ENCODE measurements at places on chromosomes 1 and 21. TPM values are rescaled to one million over a fixed set of nuclear protein-coding genes. Genes with fewer than 3 reads are reported as not detected.

DNA sequence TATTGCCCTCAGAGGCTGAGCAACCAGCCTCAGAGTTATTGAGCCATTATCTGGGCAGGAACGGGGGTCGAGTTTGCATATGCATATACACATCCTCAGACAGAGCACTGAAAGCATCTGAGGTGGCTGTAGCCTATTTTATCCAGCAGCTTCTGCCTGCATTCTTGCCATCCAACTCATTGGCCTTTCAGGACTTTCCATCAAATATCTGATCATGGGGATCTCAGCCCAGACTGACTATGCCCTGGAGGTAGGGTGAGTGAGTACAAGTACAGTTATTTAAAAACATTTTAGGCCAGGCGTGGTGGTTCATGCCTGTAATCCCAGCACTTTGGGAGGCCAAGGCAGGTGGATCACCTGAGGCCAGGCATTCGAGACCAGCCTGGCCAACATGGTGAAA lies 1.8 kb upstream of the MTF1 start:
- peaks cover 42% of the 10 kb centered on the region for H3K36me3 ChIP-seq
- no peak overlapping the region for H3K4me3 ChIP-seq
- no peak overlapping the region for H3K27ac ChIP-seq
- DNase-seq: no peak

- no peaks in the 10 kb centered on the region for H3K27me3 ChIP-seq
- H3K36me3 ChIP-seq: no peaks in the 10 kb centered on the region
- H3K27ac ChIP-seq: no peak overlapping the region
- H3K4me3 ChIP-seq: no peak overlapping the region
- H3K4me1 ChIP-seq: no peaks in the 10 kb centered on the region
These were observed 111.9 kb upstream of the SLC44A3 start for GRCh38 chr1:94708299-94708685.

DNA sequence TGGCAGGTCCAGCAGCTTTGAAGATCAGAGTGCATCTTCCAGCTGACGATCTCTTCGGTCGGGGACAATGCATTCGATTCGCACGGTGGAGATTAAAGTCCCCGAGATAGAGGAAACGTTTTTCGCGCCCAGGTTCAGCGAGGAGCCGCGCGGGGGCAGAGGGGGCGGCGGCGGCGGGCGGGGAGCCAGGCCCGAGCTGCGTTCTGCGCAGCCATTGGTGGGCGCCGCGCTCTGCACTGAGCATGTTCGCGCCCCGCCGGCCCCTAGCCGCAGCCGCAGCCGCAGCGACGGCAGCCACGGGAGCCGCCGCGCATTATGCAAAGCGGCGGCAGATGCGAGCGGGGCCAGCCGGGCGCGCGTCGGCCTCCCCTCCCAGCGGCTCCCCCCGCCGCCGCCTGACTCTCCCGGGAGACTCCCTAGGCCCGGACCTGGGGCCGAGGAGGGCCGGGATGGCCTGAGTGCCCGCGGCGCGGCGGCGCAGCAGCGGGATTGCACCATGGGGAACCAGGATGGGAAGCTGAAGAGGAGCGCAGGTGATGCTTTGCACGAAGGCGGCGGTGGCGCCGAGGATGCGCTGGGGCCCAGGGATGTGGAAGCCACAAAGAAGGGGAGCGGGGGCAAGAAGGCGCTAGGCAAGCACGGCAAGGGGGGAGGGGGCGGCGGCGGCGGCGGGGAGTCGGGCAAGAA lies at the start of gene FMN2:
TSS of gene FMN2 (plus strand) at position 270 of the 687 bp plus-strand sequence. CDS start at position 497, 227 bp downstream.
- H3K4me1 ChIP-seq: no peaks in the 10 kb centered on the region
- peaks cover 7% of the 10 kb centered on the region for H3K27me3 ChIP-seq
- no peaks in the 10 kb centered on the region for H3K36me3 ChIP-seq
- H3K27ac ChIP-seq: no peak within 1 kb of the TSS

DNA sequence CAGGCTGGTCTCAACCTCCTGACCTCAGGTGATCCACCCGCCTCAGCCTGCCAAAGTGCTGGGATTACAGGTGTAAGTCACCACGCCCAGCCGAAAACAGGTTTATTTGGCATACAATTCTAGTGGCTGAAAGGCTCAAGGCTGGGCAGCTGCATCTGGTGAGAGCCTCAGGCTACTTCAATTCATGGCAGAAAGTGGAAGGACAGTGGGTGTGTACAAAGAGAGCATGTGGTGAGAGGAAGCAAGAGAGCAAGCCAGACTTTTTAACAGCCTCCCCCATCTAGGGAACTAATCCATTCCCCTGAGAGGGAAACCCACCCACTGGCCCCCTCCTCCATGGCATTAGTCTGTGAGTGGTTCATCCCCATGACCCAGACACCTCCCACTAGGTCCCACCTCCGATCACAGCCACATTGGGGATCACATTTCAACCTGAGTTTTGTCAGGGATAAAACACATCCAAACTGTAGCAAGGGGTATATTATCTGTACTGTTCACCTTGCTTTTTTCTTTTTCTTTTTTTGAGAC lies 9.5 kb downstream of the BMP8A start:
- no peak overlapping the region for H3K27ac ChIP-seq
- DNase-seq: no peak

GRCh38 chr1:57549300-57549699 lies 125.4 kb upstream of the DAB1 start:
- H3K27me3 ChIP-seq: no peaks in the 10 kb centered on the region
- no peaks in the 10 kb centered on the region for H3K4me1 ChIP-seq
- no peak overlapping the region for H3K27ac ChIP-seq
- DNase-seq: no peak
- H3K4me3 ChIP-seq: no peak overlapping the region

GRCh38 chr21:36171336-36171735 lies 14.7 kb downstream of the DOP1B start:
- H3K36me3 ChIP-seq: peaks cover 29% of the 10 kb centered on the region
- no peak for DNase-seq
- H3K4me1 ChIP-seq: peaks cover 12% of the 10 kb centered on the region

GRCh38 chr1:203612932-203613682 lies 13.5 kb upstream of the ATP2B4 start:
- H3K4me3 ChIP-seq: no peak overlapping the region
- H3K27me3 ChIP-seq: no peaks in the 10 kb centered on the region
- H3K27ac ChIP-seq: no peak overlapping the region

- no peak for DNase-seq
- H3K27me3 ChIP-seq: no peaks in the 10 kb centered on the region
- H3K4me1 ChIP-seq: no peaks in the 10 kb centered on the region
- no peak overlapping the region for H3K27ac ChIP-seq
These were observed 5.2 kb downstream of the MTARC1 start for GRCh38 chr1:220791956-220792355.

DNA sequence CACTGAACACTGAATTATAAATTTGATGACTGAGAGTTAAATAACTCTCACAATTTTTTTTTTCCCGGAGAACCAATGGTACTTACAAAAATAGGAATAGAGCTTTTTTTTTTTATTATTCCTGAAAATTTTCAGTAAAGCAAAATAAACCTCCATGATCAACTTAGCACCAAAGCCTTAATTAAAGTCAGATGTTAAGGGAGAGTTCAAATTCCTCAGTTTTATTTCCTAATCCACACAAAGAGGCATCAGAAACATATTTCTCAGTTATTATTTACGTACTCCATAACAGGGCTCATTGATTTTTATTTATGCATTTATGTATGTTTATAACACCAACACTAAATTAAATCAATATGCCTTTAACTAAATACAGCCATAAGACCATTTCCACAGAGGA lies 55.5 kb downstream of the PLPPR5 start:
- H3K36me3 ChIP-seq: no peaks in the 10 kb centered on the region
- H3K27ac ChIP-seq: no peak overlapping the region
- H3K27me3 ChIP-seq: no peaks in the 10 kb centered on the region
- no peak for DNase-seq
- no peaks in the 10 kb centered on the region for H3K4me1 ChIP-seq
- H3K4me3 ChIP-seq: no peak overlapping the region

- no peak overlapping the region for H3K4me3 ChIP-seq
- no peaks in the 10 kb centered on the region for H3K4me1 ChIP-seq
- H3K27ac ChIP-seq: no peak overlapping the region
- no peaks in the 10 kb centered on the region for H3K27me3 ChIP-seq
These were observed 561 bp downstream of the SLC26A9 start for GRCh38 chr1:205942631-205943159.

DNA sequence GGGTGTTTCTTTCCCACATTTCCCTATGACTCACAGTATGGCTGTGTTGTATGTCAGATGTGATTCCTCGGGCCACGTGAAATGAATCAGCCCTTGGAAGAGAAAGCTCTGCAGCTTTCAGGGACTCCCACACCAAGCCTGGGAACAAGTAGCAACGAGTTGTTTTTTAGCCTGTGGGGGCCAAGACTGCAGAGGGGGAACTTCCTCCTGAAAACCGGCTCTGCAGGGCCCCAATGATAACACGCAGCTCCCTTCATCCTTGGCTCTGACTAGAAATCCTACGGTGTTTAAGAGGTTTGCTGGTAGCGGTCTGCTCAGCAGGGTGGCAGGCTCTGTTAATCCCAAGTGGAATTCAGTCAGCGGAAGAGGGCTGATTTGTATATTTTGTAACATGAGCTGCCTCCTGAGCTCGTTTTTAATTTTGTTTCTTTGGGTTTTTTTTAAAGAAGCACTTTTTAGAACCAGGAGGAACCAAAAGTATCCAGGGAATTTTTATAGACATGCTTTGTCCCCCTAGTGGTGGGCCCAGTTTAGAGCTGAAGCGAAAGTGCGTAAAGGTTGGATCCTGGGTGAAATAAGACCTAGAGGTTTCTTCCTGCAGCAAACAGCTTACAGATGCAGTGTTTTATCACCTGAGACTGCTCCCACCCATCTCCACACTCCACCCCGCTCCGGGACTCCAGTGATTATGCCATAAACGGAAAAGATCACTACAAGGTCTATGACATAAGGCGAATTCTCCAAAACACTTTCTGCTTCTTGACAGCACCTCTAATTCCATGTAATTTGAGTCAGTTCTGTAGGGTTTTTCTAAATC lies 48.8 kb downstream of the LAMC2 start:
- H3K27me3 ChIP-seq: no peaks in the 10 kb centered on the region
- no peak overlapping the region for H3K27ac ChIP-seq
- H3K4me1 ChIP-seq: no peaks in the 10 kb centered on the region
- DNase-seq: no peak
- H3K36me3 ChIP-seq: no peaks in the 10 kb centered on the region

DNA sequence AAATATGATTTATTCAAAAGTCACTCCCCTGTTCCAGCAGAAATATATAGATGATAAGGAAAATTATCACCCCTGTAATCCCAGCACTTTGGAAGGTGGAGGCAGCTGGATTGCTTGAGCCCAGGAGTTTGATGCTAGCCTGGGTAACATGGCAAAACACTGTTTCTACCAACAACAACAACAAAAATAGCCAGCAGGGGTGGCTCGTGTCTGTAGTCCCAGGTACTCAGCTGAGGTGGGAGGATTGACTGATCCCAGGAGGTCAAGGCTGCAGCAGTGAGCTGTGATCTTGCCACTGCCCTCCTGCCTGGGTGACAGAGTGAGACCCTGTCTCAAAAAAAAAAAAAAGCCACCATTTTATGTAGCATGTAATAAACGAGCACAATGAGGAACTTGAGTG lies 1546.5 kb downstream of the NCAM2 start:
- H3K36me3 ChIP-seq: no peaks in the 10 kb centered on the region
- H3K4me1 ChIP-seq: no peaks in the 10 kb centered on the region
- no peak overlapping the region for H3K4me3 ChIP-seq
- DNase-seq: no peak
- H3K27ac ChIP-seq: no peak overlapping the region

DNA sequence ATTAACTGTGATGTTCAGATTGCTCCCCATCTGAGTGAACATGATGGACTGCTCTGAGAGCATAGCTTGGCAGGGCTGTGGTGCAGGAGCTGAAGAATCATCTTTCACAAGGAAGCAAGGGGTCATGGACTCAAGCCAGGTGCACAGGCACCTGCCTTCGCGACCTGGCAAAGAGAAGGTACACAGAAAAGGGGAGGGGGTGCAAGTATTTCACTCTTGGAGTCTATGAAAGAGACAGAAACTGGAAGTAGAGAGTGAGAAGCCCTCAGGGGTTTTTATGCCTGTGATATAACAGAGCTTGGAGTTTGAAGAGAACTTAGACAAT lies 232.6 kb upstream of the PLXNA2 start:
- H3K36me3 ChIP-seq: no peaks in the 10 kb centered on the region
- no peaks in the 10 kb centered on the region for H3K27me3 ChIP-seq
- H3K4me1 ChIP-seq: no peaks in the 10 kb centered on the region

- no peak overlapping the region for H3K4me3 ChIP-seq
- H3K27ac ChIP-seq: no peak overlapping the region
- no peaks in the 10 kb centered on the region for H3K27me3 ChIP-seq
- H3K4me1 ChIP-seq: no peaks in the 10 kb centered on the region
- H3K36me3 ChIP-seq: no peaks in the 10 kb centered on the region
These were observed 16.4 kb downstream of the HTR1D start for GRCh38 chr1:23200883-23201282.

DNA sequence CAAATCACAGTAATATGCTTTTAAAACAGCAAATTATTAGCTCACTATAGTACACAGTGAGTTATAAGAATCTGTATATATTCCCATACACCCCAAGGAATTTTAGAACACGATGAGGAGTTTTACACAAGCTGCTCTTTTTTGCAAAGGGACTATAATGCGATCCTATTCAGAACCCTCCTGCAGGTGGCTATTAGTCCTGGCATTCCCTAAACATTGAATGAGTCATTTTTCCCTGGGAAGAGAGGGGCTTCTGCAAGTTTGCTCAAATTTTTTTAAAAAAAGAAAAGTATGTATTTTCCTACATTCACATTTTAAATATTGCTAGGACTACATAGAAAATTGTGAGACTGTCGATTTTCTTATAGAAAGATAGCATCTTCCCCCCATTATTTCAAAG lies 106.3 kb downstream of the COL11A1 start:
- no peak overlapping the region for H3K4me3 ChIP-seq
- no peaks in the 10 kb centered on the region for H3K27me3 ChIP-seq
- no peaks in the 10 kb centered on the region for H3K36me3 ChIP-seq
- no peak for DNase-seq

DNA sequence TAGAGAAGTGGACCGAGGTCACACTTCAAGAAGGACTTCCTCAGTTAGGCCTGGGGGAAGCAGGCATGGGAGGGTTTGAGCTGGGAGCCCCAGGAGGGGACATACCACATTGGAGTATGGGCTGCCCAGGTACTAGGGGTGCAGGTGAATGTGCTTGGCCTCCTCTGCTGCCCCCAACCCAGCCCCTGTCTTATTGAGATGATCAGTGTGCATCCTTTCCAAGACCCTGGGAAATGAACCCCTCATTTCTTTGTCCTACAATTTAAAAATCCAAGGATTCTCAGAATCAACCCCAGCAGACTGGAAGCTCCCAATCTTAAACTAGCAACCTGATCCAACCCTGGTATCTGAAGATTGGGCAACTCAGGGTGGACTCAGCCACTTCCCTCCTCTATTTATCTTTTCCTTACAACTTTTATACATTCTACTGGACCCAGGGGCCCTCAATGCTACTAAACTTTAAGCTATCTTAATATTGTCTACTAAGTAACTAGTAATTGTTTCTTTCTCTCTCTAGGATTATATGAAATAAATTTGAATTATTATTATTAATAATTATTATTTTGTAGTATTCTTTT lies 9.1 kb downstream of the MEX3A start:
- H3K27ac ChIP-seq: no peak overlapping the region
- H3K4me3 ChIP-seq: no peak overlapping the region
- no peak for DNase-seq

PDE9A gene
- polyA plus RNA-seq: 7.9 TPM

C1QA gene
- polyA plus RNA-seq: not detected

PRAMEF10 gene
- polyA plus RNA-seq: not detected

COL8A2 gene
- not detected for polyA plus RNA-seq

TMEM52 gene
- polyA plus RNA-seq: not detected

TRIM45 gene
- polyA plus RNA-seq: not detected

SLAMF8 gene
- polyA plus RNA-seq: not detected

NPL gene
- 6.9 TPM for polyA plus RNA-seq

FAM167B gene
- polyA plus RNA-seq: not detected

DMRTA2 gene
- not detected for polyA plus RNA-seq

Measured in naive thymus-derived CD4-positive, alpha-beta T cell (primary cell).